ENCODE measurements at places on chromosomes 16 and 17.

DNA sequence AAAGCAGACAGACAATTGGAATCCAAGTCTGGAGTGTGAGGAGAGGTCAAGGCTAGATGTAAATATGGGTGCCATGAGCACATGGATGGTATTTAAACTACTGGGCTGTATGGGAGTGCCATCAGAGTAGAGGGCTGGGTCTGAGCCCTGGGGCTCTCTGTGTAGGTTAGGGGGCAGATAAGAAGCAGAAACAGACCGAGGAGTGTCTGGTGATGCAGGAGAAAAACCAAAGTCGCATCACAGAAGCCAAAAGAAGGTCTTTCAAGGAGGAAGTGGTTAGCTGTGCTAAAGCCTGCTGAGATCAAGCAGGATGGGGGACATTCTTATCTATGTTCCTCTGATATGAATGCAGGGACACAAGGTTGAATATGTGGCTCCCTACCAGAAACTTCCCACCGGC lies 1.9 kb downstream of the TSEN54 start:
- DNase-seq = no peak

- DNase-seq = no peak
Measured at GRCh38 chr17:31695456-31696090, 163.5 kb downstream of the COPRS start.

DNA sequence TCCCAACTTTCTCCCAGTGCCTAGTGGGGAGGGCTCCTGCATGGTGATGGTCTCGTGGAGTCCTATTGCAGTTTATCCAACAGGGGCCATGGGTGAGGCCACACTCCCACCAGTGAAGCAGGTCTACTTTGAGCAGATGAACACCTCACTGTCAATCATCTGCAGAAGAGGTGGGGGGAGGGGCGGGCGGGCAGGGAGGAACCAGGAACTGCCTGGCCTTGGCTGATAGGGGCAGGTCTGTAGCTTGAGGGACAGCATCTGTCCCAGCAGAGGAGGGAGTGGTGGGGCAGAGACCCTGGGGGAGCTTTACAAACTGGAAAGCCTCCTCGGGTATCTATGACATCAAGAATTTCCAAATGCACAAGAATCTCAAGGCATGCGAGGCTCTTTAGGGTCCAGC lies 58.7 kb upstream of the ZNF423 start:
- no peak for DNase-seq

- no peak for DNase-seq
Measured at GRCh38 chr16:715477-716199, 720 bp downstream of the METRN start.

- DNase-seq = no peak
Measured at GRCh38 chr16:10314317-10314716, 71.5 kb upstream of the ATF7IP2 start.

GRCh38 chr17:76452660-76453430 lies at the start of gene UBE2O:
Gene UBE2O, minus strand, starts transcription at chr17:76453152. Its CDS starts 11 bp downstream, at chr17:76453141.
- DNase-seq = peak; percentile 59

GRCh38 chr16:27703121-27703520 lies 153.2 kb downstream of the KATNIP start:
- no peak for DNase-seq

GRCh38 chr16:13702614-13703013 lies 217.3 kb upstream of the ERCC4 start:
- no peak for DNase-seq

GRCh38 chr17:21129023-21129681 lies 2.4 kb downstream of the DHRS7B start:
- peak; percentile 20 for DNase-seq
